ENCODE measurements at places on chromosomes 6 and 20.

GRCh38 chr6:154138793-154139192 lies 99.8 kb downstream of the OPRM1 start:
- DNase-seq, result no peak

GRCh38 chr6:35719830-35720733 lies 16.8 kb upstream of the ARMC12 start:
- DNase-seq, result no peak

DNA sequence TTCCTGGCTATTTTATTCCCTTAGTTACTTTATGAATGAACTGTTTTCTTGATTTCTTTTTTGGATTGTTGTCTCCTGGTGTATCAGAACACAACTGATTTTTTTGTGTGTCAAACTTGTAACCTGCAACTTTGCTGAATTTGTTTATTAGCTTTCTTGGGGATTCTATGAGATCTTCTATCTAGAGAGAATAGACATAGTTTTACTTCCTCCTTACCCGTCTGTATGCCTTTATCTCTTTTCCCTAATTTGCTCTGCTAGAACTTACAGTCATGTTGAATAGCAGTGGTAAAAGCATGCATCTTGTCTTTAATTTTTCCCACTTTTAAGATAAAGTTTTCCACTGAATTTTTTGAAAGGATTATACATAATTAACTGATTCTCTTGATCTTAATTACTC lies 13.2 kb downstream of the RNF146 start:
- no peak for DNase-seq

GRCh38 chr6:43671801-43672690 lies 15.5 kb downstream of the MRPS18A start:
- no peak for DNase-seq

DNA sequence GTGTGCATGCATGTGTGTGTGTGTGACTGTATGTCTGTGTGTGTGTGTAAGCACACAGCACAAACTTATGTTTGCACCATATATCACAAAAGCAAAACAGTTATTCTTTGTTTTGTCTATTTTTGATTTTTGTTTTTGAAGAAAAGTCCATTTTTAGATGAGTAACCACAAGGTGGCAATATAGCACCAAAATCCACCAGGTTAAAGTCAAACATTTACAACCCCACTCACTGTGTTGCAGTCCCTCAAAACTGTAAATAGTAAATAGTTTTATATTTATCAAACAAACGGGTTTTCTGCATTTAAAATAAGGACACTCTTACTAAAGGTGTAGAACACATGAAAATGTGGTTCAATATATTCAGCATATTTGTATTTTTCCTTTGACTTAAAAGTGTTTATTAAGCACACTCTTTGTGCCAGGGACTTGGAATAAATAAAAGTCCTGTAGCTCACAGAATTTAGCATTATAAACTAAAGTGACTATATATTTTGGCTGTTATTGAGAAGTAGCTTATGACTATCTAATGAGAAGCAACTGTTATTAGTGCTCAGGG lies 118.5 kb downstream of the GFRAL start:
- DNase-seq, result no peak

DNA sequence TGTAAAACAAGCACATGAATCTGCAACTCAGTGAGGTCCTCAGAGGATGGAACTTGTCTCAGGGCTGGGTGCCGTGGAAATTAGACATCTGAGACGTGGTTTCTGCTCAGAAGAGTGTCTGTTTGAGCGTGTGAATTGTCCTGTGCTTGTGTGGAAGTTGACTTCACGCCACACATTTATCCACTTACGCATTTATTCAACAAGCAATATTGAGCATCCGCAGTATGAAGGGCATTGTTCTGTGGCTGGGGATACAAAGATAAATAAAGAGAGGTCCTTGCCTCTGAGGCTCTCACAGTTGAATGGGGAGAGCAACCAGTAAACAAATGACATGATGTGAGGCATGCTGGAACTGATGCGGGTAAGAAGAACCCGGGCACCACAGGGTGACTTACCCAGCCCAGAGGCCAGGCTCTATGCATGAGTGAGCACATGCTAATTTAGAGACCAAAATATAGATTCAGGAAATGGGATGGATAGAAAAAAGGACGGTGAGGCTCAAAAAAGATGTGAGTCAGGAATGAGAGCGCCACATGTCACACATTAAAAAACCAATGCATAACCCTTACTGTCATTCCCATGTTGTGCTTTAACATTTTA lies 60.4 kb downstream of the SOBP start:
- DNase-seq, result no peak

All from NCI-H1436 (cell line).